Activated CD8-positive, alpha-beta memory T cell treated with anti-CD3 and anti-CD28 coated beads for 24 hours (primary cell): ENCODE measurements at places on chromosomes 7 and 10.

DNA sequence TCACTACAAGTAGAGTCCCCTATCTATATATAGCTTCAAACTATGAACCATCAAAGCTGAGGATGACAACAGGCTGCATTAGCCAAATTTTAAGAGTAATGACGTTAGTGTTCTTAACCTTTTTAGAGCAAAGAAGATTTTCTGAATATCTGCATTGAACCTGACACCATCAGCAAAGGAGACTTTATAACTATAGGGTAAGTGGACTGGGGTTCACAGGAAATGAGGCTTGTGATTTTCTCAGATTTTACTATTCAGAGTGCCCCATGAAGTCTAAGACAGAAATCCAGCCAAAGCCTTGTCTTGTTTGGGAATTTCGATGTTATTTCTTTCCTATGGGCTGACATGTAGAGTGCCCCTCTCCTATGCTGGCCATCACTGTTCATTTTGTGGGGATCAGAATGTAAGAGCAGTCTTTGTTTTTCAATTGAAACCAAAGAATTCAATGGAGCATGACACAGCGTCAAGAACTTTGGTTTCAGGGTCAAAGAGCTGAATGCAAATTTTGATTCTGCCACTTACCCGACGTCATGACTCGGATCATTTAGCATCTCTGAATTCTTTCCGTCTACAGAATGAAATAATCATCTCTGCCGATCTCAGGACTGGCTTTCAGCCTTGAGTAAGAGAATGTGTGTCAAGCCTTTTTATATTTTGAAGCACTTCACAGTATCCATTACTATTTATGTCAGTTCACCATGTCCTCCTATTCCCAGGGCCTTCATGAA is 52.7 kb downstream of the DENND11 start:
- DNase-seq, result no peak

GRCh38 chr7:41133690-41134299 is 569.1 kb downstream of the INHBA start:
- DNase-seq, result no peak

DNA sequence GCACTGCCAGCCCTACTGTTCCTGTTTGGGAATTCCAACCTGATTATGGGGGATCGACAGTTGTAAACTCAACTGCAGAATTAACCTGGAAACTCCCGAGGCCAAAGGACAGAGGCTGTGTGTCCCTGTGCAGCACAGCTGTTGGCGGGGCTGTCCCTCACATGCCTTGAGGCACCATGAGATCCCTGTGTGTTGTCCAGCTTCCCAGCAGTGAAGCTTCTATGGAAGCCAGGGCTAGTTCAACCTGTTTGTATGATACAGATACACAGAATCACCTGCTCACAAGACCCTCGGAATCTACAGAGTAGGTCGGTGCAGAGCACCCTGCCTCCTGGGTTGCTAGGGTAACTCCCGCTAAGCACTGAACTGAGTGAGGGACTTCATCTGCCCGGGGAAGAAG is 61.0 kb upstream of the EFCAB10 start:
- no peak for DNase-seq

DNA sequence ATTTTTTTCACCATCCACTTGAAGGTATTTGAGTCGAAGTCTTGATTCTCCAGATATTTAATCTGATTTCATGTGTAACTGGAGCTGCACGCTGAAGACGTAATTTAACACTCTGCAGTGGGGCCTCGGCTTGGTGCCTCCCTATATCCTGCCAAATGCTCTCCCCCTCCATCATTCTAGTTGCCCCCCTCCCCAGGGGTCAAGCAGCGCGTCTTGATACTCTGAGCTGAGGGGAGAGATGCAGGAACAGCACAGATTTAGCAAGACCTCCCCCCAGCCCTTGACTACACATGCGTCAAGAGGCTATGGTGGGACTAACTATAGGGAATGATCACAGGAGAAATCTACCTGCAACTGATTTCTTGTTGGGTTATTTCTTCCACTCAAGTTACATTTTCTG is 85.8 kb downstream of the PRPF18 start:
- DNase-seq, result no peak

- no peak for DNase-seq
Observed at GRCh38 chr7:144525956-144526355, 122.5 kb upstream of the NOBOX start.

DNA sequence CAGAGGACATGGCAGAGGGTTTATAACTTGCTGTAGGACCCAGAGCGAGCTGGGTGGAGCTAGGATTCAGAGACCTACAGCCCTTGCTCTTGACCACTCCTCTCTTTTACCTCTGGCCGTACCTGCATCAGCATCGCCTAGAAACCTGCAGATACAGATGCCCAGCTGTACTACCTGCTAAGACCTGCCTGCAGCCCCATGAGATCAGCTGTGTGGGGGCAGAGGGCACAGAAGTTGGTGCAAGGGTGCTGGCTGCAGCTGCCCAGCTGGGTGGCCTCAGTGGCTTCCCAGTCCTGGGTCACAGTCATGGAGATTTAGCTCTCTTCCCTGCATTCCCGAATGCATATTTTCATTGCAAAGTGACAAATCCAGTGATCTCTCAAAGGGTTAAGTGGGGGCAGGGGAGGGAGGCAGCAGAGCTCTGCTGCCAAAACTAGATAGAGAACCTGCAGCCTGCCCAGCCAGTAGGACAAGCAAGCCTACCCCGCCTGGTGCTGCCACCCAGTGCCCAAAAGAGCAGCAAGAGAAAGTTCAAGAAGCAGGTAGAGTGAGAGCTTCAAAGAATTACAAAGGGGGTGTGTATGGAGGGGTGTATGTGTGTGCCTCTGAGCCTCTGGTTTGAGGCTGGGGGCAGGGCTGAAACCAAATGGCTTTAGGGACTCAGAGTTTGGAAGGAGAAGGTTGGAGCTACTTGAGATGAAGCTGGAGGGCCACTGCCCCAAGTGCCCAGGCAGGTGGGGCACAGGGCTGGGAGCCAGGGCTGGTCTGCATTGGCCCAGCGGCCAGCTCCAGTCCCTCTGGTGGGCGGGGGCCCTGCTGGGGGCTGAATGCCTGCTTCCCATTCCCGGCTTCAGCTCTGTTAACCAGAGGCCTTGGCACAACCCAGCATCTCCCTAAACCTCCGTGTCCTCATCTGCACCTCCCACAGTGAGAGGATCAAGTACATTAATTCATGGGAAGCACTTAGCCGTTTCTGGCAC is 6.9 kb downstream of the FAM241B start:
- DNase-seq, result no peak

GRCh38 chr7:140276001-140276400 is 99.2 kb upstream of the KDM7A start:
- DNase-seq, result no peak

DNA sequence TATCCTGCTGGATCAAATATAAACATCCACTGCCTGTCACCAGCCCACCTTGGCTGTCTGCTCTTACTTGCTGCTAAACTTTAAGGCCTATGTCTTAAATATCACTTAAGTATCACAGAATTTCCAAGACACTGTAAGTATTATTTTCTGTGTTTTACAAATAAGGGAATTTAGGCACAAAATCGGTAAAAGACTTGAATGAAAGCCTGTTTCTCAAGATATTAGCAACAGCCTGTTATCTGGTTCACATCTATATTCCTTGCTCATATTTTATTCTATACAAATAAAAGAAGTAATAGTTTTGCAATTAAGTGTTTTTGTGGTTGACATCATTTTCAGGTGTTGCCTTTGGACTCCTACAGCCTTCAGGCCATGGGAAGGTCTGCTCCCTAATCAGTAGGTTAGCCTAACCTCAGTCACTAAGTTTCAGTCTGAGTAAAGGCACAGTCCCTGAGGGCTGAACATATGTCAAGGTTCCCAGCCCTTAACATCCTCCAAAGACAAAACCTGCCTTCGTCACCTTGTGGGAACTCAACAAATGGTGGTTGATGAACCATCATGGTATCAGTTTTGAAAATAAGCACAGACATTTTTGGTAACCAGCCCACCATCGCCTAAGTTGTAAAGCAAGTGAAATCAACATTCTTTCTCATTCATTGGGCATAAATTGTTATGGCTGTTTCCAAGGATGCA is 127.1 kb downstream of the CREB5 start:
- DNase-seq, result no peak

GRCh38 chr7:153406486-153406872 is 645.7 kb upstream of the DPP6 start:
- no peak for DNase-seq

- no peak for DNase-seq
Observed at GRCh38 chr7:36819639-36820038, 95.3 kb upstream of the AOAH start.
